Effector CD4-positive, alpha-beta T cell (primary cell): ENCODE measurements at places on chromosomes 12 and 14.
A peak's percentile ranks its signal among the peaks of the same experiment; 100 is the strongest.

- no peak for DNase-seq
Observed at GRCh38 chr12:62268956-62269355, 8.8 kb downstream of the USP15 start.

DNA sequence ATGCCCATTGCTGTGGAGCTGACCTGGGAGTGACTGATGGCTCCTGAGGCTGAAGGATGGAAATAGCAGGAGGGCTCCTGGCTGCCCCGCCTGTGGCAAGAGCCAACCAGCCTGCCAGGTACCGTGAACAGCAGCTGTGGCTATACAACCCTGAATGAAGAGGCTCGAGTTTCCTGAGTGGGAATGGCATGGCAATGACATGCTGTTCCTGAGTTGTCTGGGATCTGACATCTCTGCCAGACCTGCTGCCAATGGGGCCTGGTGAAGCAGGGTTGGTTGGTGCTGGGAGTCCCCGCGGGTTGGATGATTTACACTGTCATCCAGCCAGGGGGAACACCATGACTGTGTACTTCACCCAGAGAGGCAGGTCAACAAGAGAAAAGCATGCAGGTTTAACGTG, 31.8 kb upstream of the LRRC10 start:
- no peak for DNase-seq

GRCh38 chr12:60872850-60873713, 1277.3 kb downstream of the SLC16A7 start:
- no peak for DNase-seq

- no peak for DNase-seq
Observed at GRCh38 chr12:49950273-49951251, at the start of gene AQP2. Gene AQP2, plus strand, starts transcription at chr12:49950737. Its CDS starts 94 bp downstream, at chr12:49950831.

DNA sequence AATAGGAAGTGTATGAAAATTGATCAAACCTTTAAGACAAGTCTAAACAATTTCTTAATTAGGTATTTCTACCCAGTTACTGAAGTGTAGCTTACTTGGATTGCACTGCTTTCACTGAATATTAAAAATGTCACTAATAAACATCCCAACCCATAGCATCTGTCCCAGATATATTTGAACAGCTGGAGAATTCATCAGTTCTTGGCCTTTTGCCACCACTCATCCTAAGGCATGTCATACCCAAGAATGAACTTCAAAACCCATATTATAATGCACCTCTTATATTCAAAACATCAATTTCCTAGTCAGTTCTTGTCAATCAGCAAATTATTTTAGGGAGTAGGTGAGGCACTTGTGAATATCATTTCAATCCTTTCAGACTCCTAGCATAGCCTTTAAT, 392.3 kb downstream of the PAWR start:
- DNase-seq, result no peak

- DNase-seq, result no peak
Observed at GRCh38 chr12:47025798-47026197, 53.6 kb upstream of the PCED1B start.

- DNase-seq, result peak; percentile 25
Observed at GRCh38 chr14:92603309-92604242, 90.0 kb downstream of the RIN3 start.
